SK-N-SH (cell line): ENCODE measurements at places on chromosomes 2 and 18.

- no peak for DNase-seq
These were observed 575.4 kb upstream of the FAM98A start for GRCh38 chr2:34174506-34174905.

- DNase-seq: no peak
These were observed 159.3 kb upstream of the SALL3 start for GRCh38 chr18:78820161-78820834.

DNA sequence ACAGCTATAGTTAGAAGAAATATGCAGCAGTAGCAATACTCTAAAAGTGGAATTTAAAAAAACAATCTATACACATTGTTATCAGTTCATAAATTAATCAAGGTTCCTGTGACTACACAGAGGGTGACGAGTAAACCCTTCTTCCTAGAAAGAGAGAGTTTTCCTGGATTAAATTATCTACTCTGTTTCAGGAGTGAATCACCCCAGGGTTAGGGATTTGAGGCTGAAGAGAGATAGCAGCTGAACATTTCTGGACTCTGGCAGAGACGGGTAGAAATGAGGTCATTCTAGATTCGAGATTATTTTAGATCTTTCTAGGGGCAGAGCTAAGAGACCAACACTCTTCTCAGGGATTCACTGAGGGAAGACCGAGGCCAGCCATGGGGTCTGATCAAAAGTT lies 38.8 kb upstream of the PMAIP1 start:
- no peak for DNase-seq

- no peak for DNase-seq
These were observed 348.8 kb upstream of the ETAA1 start for GRCh38 chr2:67048314-67048713.

DNA sequence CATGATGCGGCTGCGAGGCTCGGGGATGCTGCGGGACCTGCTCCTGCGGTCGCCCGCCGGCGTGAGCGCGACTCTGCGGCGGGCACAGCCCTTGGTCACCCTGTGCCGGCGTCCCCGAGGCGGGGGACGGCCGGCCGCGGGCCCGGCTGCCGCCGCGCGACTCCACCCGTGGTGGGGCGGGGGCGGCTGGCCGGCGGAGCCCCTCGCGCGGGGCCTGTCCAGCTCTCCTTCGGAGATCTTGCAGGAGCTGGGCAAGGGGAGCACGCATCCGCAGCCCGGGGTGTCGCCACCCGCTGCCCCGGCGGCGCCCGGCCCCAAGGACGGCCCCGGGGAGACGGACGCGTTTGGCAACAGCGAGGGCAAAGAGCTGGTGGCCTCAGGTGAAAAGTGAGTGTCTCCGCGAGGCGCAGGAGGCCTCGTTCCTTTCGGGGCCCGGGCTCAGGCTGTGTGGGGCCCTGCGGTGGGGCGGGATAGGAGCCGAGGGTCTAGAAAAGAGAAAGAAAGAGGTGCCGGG lies 520 bp downstream of the GLS start:
- peak; percentile 64 for DNase-seq

DNA sequence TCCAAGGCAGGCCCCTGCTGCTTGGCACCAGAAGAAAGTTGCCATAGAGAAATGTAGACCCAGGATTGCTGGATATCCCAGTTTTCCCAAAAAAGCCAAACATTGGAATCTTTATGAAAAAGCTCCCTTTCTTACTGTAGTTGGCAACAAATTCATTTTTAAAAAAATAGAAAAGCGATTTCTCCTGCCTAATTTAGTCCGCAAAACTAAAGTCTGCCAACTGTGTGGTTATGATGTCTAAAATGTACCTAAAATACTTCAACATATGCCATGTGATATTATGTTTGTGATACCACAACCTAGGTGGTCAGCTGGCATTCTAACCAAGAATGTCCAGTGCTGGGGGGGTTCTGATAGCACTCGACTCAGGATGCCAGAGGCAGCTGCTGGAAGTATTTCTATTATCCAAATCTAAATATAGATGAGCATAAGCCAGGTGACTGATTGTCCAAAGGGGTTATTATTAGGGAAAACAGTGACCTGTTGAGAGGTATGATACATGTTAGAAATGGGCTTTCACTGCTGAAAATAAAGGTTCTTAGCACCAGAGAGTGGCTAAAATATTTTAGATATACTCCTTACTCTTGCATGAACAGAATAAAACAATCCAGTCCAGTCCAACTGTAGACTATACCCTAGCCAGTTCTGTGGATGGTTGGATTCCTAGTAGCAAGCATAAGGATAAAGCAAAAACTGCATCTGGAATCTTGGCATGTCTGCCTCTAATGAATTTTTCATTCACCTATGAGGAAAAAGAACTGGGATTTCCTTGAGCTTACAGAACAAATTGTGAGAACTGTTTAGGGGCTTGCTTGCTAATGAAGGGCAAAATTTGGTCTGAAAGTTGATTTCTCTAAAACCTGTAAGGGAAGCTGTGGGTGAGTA lies 101.7 kb downstream of the STK39 start:
- DNase-seq: no peak

DNA sequence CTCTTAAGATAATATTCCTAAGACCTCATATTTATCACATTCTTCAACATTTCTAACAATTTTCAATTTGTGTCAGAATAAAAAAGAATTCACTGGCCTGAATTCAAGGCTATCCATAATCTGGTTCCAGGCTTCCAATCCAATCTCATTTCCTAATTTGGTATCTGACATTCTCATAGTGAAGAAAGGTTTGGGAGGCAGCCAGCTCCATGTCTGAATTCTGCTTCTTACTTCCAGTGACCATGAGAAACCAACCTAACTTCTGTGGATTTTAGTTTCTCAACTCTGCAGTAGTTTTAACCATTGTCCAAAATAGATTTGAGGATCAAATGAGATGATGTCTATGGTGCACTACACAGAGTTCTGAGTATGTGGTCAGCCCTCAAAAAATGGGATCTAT lies 439.1 kb upstream of the GCFC2 start:
- DNase-seq: no peak

GRCh38 chr2:26691881-26692278 lies 642 bp upstream of the KCNK3 start:
- DNase-seq: no peak

DNA sequence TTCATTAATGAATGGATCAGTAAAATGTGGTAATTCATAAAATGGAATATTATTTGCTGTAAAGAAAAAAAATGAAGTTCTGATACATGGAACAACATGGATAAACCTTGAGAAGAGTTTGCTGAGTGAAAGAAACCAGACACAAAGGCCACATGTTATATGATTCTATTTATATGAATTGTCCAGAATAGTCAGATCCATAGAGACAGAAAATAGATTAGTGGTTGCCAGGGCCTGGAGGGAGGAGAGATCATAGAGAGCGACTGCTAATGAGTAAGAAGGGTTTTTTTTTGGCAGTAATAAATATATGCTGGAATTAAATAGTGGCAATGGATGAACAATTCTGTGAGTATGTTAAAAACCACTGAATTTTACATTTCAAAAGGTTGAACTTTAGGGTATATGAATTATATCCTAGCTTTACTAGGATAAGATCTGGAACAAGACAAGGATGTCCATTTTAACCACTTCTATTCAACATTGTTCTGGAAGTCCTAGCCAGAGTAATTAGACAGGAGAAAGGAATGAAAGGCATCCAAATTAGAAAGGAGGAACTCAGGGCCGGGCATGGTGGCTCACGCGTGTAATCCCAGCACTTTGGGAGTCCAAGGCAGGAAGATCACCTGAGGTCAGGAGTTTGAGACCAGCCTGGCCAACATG lies 48.8 kb downstream of the MAPRE2 start:
- DNase-seq: no peak

GRCh38 chr2:13230221-13230620 lies 513.5 kb downstream of the TRIB2 start:
- DNase-seq: peak; percentile 1

- no peak for DNase-seq
These were observed 117.4 kb upstream of the CHRNA1 start for GRCh38 chr2:174881678-174882077.
